Stimulated activated CD8-positive, alpha-beta memory T cell treated with anti-CD3 and anti-CD28 coated beads, Interleukin-15, amount 100 ng/mL, for 24 hours (primary cell): ENCODE measurements at places on chromosomes 7 and 10.

GRCh38 chr10:1366811-1367425, 310.7 kb downstream of the WDR37 start:
- no peak for DNase-seq

- DNase-seq = no peak
Measured at GRCh38 chr10:77049146-77049545, 588.5 kb downstream of the KCNMA1 start.

GRCh38 chr7:42407833-42408232, 170.8 kb upstream of the GLI3 start:
- DNase-seq = no peak

DNA sequence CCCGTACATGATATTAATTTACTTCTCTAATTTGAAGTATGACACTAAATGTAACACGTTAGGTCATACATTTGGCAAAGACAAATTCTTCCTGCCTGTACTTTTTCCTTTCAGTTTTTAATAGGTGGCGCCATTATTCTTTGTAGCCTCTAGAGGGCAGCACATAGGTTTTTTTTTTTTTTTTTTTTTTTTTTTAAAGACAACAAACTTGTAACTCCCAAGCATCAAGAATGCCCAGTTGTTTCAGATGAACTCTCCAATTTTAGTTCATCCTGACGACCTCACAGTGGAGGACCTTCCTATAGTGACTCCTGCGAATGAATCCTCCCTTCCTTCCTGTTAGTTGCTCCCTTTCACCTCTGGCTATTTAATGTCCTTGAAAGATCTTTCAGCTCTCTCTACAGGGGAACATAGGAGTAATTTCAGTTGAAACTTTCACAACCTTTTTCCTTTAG, 139.3 kb upstream of the HDAC9 start:
- DNase-seq = no peak

DNA sequence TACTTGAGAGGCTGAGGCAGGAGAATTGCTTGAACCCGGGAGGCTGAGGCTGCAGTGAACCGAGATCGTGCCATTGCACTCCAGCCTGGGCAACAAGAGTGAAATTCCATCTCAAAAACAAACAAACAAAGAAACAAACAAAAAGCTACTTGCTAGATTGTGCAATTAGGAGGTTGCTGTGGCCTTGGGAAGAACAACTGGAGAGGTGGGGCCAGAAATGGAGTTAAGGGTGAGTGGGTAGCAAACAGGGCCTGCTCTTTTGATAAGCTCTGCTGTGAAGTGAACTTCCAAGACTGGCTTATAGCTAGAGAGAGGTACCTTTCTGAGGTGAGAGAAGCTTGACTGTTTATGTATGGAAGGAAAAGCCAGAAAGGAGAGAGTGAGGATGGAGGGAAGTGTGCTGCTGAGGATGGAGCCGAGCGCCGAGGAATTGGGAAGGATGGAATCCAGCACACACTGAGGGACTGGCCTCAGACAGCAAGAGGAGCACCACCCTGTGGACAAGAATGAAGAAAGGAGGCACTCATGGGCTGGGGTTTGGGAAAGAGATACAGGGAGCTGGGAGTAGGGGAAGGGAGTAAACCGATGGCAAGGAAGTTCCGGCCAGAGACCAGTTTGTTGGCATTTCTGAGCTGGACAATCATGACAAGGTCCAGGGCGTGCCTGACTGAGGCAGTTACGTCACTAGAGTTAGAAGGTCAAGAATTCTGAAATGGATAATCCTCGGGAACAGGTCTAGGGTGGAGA, 7.0 kb upstream of the RPEL1 start:
- DNase-seq = no peak

DNA sequence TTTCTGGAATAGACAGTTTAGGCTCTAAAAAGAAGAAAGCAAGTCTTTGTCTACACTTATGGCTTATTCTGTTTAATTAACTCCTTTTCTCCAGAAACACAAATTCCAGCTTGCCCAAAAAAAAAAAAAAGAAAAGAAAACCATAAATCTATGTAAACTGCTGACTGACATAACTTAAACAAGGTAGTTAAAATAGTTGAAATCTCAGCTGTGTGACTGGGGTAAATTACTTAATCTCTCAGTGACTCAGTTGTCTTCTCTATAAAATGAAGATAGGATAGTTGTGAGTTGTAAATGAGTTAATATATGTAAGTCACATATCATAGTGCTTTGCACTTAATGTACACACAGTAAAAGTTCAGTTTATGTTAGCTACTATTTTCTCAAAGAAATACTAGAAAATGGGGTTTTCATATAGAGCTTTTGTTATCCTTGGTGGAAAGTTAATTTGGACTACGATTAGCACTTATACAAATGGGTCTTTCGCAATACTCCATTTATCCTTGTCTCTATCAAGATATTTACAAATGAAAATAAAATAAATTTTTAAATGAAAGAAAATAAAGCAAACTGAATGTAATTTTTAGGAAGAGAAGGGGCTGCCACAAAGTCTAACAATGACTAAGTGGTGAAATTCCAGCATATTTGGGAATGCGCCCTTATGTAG, 200.9 kb downstream of the MBL2 start:
- no peak for DNase-seq

GRCh38 chr10:33412653-33413361, 78.3 kb upstream of the NRP1 start:
- DNase-seq = no peak
